ENCODE measurements at places on chromosomes 6 and 20.

GRCh38 chr20:58048096-58048702 is 180.3 kb downstream of the ANKRD60 start:
- no peak for DNase-seq

DNA sequence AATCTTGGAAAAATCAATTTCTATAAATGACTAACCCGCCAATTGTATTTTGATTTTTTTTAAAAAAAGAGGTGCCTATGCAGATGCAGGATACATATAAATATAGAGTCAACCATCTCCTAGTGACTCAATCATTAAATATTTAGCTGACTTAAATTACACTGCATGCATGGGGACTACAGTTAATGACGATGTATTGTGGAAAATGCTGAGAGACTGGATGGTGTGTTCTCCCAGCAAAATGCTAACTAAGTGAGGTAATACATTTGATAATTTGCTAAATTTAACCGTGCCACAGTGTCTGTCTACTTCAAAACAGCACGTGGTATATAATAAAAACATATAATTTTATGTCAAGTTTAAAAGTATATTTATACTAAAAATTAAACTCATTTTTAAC is 341.6 kb downstream of the PRKN start:
- DNase-seq: no peak

GRCh38 chr6:141321493-141322347 is 811.0 kb upstream of the GJE1 start:
- DNase-seq: no peak

DNA sequence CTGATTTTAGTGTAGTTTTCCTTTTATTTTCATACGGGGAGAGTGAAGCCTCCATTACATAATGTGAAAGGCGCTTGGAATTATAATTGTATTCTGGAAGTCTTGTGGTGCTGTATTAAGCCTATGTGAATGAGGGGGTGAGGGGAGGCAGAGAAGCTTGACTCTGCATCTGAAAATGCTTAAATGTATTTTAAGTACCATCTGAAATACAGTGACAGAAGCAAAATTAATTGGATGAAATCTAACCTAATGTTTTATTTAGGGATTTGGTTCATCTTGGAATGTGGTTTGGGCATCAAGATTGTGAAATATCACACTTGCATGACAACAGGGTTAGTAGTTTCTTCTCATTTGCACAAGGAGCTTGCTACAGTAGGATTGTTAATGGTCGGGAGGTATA is 41.2 kb downstream of the TMEM200A start:
- no peak for DNase-seq

DNA sequence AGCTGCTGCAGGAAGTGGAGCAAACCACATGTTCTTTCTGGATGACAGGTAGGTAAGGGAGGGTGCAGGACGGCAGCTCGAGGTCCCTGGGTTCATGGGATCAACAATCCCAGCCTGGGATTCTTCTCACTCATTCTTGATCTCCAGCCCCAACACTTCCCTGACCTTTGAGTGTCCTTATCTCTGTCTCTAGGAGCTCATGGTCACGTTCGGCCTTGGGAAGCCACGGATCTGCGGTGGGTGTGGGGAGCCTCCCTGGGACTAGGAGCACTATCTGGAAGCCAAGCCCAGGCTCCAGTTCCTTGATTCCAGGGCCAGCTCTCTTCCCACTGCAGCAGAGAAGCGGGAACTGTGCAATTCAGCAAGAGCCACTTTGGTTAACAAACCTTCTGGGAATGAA is 27.5 kb downstream of the BNIP5 start:
- DNase-seq: no peak

- no peak for DNase-seq
Measured at GRCh38 chr6:14468647-14469321, 351.2 kb downstream of the CD83 start.

Data from head of caudate nucleus (tissue), 42 donors.